ENCODE measurements at places on chromosomes 1 and 21.

GRCh38 chr1:51032936-51033335, 62.9 kb downstream of the CDKN2C start:
- no peak for DNase-seq

- no peak for DNase-seq
Measured at GRCh38 chr1:117364240-117364639, 3.0 kb upstream of the MAN1A2 start.

DNA sequence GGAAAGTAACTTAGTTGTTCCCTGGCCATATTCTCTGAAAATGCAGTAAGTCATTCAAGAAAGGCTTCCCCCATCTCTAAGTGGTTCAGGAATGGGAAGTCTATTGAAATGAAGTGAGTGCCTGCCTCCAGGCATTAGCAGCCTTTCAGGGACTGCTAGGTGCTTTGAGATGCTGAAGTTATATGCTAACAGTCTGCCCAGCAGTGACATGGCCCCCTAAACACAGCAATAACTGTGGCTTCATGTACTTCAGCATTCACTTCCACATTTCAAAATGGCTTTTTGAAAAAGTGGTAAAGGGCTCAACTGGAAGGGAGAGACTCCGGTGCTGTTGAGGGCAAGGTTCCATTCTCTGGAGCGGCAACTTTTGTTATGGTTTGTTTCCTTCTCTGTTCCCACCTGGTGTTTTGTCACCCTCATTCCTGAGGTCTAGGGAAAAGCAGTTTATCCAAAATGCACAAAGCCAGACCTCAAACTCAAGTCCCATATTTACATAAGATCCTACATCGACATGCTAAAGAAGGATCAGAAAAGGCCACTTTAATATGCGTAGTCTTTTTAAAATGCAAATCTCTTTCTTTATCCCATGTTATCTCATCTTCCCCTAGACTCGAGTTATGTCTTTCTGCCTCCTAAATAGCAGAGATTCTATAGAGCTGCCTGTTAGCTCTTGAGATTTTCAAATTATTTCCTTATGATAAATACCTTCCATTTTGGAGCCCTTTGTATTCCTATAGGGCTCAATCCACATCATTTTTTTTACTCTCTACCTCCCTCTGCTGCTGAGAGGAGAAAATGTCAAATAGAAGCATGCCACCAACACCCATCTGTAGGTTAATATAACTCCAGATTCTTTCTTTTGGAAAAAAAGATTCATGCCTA, 34.2 kb upstream of the LRRC8C start:
- peak; percentile 53 for DNase-seq

GRCh38 chr1:79235301-79236002, 228.9 kb upstream of the ADGRL4 start:
- peak; percentile 29 for DNase-seq

DNA sequence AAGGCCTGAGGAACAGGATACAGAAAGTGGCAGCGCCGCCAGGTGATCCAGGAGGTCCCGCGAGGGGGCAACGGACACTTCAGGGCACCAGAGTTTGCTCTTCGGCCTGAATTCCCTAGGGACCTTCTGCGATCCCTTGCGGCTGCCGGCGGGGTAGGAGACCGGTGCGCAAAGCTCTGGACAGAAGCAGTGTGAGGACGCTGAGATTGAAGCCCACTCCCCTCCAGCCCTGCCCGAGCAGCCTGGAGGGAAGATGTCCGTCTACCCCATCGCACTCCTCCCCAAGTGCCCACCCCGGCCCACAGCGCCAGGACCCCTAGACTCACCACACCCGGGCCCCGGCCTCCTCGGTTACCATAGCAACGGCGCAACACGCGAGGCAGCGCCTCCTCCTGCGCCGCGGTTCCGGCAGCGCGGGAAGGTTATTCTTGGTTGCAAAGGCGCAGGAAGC, at the start of gene ANKRD45:
ANKRD45 (minus strand) TSS at position 361 of the 451 bp plus-strand sequence. CDS start 10,433 bp downstream, outside the sequence.
- peak; percentile 31 for DNase-seq

GRCh38 chr1:151325646-151326429, 1.4 kb downstream of the PI4KB start:
- DNase-seq: no peak

DNA sequence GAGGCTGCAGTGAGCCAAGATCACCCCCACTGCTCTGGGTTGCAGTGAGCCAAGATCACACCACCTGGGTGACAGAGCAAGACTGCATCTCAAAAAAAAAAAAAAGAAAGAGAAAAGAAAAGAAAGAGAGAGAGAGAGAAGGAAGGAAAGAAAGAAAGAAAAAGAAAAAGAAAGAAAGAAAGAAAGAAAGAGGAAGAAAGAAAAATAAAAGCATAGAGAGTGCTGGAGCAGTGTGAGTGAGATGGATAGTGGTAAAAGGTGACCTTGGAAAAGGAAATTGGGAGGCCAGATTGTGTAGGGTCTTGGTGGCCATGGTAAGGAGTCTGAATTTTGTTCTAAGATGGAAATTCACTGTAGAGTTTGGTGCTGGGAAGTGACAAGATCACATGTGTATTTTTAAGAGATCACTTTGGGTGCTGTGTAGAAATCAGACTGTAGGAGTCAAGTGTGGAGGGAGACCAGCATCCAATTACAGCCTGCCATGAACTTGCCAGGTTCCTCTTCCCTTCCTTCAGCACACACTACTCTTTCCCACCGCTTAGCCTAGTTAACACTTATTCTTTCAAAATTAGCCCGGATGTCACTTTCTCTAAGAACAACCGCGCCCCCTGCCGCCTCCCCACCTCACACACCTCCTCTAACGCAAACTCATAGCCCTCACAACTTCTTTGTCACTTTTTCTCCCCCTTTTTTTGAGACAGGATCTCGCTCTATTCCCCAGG, 17.9 kb downstream of the MTX1 start:
- peak; percentile 66 for DNase-seq

- DNase-seq: peak; percentile 73
Measured at GRCh38 chr21:34510148-34511142, 1.6 kb downstream of the KCNE1 start.

GRCh38 chr1:45543581-45544417, 6.8 kb upstream of the AKR1A1 start:
- no peak for DNase-seq

- DNase-seq: no peak
Measured at GRCh38 chr1:75423616-75424015, 187.3 kb downstream of the SLC44A5 start.

GRCh38 chr1:93108335-93108734, 29.3 kb downstream of the MTF2 start:
- DNase-seq: no peak

- no peak for DNase-seq
Measured at GRCh38 chr1:228036701-228037231, 30.0 kb downstream of the WNT3A start.

DNA sequence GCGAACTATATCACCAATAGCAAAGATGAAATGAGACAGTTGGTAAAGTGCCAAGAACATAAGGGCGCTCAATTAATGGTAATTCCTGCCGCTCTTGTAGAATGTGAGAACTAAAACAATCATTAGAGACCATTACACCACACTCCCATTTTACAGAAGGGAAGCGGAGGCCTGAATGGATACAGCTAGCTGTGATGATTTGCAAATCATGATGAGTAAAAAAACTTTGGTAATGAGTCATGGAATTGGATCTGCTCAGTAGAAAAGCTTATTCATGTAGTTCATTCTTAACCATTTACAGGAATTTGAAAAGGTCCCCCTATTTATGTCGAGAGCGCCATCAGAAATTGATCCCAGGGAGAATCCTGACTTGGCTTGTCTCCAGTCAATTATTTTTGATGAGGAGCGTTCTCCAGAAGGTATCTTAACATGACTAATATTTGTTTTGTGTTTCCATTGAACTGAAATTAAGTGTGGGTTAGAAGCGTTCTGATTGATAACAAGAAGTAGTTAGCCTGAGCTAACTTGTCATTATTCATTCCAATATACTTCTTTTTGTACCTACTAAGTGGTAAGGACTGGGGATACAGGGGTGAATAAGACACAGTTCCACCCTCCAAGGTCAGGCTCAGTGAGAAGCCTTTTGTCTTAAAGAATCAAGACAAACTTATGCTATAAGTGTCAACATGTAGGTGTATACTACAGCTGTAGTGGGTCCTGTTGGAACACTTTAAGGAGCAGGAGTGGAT, 812 bp downstream of the TTC4 start:
- DNase-seq: peak; percentile 86

DNA sequence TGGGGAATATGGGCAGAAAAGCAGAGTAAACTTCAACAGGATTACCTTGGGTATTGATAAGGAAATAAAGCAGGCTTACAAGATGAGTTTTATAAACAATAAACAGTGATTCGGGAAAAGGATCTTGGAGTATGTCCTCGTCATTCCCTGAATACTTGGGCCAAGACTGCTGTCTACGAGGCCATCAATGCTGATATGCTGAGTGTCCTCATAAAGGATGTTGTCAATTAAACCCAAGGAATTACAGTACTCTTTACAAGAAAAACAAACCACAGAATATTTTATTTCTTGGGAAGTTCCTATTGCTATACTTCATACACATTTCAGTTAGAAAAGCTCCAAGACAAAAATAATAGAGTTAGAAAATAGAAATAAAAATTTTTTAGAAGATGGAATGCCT, 34.9 kb downstream of the ATP1B1 start:
- DNase-seq: no peak

DNA sequence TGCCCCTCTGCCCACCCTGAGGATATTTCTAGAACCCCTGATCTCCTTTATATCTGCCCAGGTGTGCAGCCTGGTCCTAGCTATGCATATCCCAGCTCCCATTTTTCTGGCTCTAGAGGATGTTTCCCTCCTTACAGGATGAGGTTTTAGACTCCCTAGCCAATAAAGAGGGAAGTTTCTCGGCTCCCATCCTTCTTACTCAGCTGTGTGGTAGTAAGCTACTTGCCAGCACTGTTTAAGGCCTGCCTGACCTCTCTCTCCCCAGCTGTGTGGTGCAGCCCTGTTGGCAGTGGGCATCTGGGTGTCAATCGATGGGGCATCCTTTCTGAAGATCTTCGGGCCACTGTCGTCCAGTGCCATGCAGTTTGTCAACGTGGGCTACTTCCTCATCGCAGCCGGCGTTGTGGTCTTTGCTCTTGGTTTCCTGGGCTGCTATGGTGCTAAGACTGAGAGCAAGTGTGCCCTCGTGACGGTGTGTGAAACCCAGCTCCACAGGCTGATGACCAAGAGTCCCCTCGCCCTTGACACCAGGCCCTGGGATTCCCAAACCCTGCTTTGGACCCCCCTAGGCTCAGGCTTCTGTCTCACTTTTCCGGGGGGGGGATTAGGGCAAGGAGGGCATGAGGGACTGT, 7.8 kb upstream of the P3R3URF start:
- no peak for DNase-seq

GRCh38 chr1:35707601-35708440, 10.9 kb downstream of the C1orf216 start:
- DNase-seq: no peak

GRCh38 chr1:32200226-32201010, at the start of gene CCDC28B:
CCDC28B (plus strand) TSS chr1:32200595; CDS start chr1:32201936, 1,341 bp downstream.
- peak; percentile 88 for DNase-seq

DNA sequence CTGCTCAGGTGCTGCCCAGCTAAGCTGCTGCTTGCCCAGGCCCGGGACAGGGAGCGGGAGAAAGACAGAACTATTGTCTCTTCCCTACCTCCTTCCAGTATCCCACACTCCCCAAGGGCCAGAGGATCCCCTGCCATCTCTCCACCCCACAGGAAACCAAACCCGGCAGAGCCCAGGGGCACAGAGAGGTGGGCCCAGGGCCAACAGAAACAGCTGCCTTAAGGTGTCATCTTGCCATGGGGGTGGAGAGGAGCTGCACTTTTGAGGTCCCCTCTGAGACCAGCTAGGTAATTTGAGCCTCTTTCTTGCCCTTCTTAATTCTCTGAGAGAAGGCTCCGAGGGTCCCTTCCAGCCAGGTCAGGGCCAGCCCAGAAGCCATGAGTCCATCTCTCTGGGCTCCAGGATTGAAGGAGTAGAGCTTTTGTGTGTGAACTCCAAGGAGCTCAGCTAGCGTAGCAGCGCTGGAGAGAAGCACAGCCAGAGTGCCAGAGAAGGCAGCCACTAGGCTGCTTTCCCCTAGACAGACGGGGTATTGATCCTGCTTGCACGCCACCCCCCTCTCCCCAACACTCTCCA, 9.7 kb upstream of the GPR61 start:
- no peak for DNase-seq

DNA sequence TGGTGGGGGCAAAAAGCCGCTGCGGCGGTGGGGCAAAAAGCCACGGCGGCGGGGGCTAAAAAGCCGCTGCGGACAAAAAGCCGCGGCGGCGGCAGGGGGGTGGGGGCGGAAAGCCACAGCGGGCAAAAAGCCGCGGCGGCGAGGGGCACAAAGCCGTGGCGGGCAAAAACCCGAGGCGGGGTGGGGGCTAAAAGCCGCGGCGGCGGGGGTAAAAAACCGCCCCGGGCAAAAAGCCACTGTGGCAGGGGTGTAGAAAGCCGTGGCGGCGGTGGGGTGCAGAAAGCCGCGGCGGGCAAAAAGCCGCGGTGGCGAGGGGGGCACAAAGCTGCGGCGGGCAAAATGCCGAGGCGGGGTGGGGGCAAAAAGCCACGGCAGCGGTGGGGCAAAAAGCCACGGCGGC, 3901.8 kb downstream of the SRGAP2C start:
- DNase-seq: no peak

GRCh38 chr1:197674286-197674685, 101.0 kb downstream of the DENND1B start:
- DNase-seq: no peak

DNA sequence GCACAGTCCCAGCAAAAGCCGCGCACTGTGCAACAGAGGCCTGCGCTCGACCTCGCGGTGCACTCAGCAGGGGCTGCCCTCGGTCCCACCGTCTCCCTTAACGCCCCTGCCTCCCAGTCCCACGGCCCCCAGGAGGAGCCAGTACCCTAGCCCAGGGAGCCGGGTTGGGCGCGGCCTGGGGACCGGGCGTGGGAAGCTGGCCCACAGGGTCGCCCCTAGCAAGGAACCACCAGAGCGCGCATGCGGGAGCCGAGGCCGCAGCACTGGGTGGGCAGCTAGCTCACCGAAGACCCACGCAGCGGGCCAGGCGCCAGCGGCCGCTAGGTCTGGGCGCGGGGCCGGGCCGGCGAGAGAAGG, 21.6 kb upstream of the ZNF678 start:
- DNase-seq: no peak

DNA sequence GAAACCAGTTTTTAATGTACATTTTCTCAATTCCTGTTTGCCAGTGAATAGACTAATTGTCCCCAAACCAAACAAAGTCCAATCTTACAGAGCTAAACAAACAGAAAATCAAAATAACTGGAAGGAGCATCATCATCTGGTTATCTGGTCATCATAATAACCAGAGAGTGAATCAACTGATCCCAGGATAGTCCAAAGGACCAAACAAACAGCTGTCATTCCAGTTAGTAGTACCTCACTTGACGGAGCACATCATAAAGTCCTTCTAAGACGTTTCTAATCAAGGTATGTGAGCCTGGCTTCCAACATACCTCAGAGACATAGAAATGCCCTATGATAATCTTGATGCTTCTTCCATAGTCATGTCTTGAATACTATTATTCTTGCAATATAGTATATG, 240.5 kb downstream of the LTN1 start:
- no peak for DNase-seq

GRCh38 chr1:92969517-92969916, 8.3 kb upstream of the DIPK1A start:
- no peak for DNase-seq

Data from fibroblast of mammary gland (primary cell).